ENCODE measurements at places on chromosomes 6 and 20. TPM values are rescaled to one million over a fixed set of nuclear protein-coding genes. Genes with fewer than 3 reads are reported as not detected.
A peak's percentile ranks its signal among the peaks of the same experiment; 100 is the strongest.

DNA sequence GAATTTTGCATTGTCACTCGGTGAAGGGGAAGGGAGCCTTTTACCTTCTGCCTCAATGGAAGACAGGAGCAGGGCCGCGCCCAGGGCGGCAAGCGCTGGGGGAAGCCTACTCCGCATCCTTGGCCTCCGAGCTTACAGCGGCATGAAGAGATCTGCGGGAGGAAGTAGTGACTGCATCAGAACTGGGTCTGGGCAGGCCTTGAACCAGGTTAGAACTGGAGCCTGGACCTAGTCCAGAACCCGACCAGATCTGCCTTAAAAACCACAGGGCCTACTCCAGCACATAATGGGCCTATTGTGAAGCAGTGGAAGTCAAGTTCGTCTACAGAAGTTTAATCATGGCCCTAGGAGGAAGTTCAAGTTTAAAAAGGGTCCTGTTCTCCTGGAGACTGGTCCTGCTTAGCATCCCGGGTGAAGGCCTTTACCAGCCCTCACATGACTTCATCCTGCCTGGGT, 3.1 kb downstream of the COL12A1 start:
- no peaks in the 10 kb centered on the region for H3K36me3 ChIP-seq
- H3K27ac ChIP-seq = no peak overlapping the region
- H3K27me3 ChIP-seq = peaks cover 62% of the 10 kb centered on the region
- peaks cover 47% of the 10 kb centered on the region for H3K4me1 ChIP-seq
- H3K4me3 ChIP-seq = peak overlapping the region; percentile 26

- no peaks in the 10 kb centered on the region for H3K4me1 ChIP-seq
- peaks cover 67% of the 10 kb centered on the region for H3K27me3 ChIP-seq
- no peaks in the 10 kb centered on the region for H3K36me3 ChIP-seq
Observed at GRCh38 chr20:2693286-2694007, 867 bp downstream of the EBF4 start.

GRCh38 chr6:10964684-10965083, 77.8 kb downstream of the SYCP2L start:
- H3K4me3 ChIP-seq = no peak overlapping the region
- H3K4me1 ChIP-seq = no peaks in the 10 kb centered on the region
- no peaks in the 10 kb centered on the region for H3K36me3 ChIP-seq

- H3K27me3 ChIP-seq = no peaks in the 10 kb centered on the region
- no peaks in the 10 kb centered on the region for H3K4me1 ChIP-seq
- no peak overlapping the region for H3K4me3 ChIP-seq
- H3K36me3 ChIP-seq = no peaks in the 10 kb centered on the region
Observed at GRCh38 chr6:129795261-129795660, 65.9 kb downstream of the TMEM244 start.

- no peaks in the 10 kb centered on the region for H3K36me3 ChIP-seq
- no peak overlapping the region for H3K4me3 ChIP-seq
- H3K27me3 ChIP-seq = no peaks in the 10 kb centered on the region
- no peak overlapping the region for H3K27ac ChIP-seq
- H3K4me1 ChIP-seq = no peaks in the 10 kb centered on the region
Observed at GRCh38 chr6:148464319-148465010, 121.8 kb downstream of the SASH1 start.

- H3K4me3 ChIP-seq = no peak overlapping the region
Observed at GRCh38 chr6:85887461-85887860, 244.8 kb upstream of the SYNCRIP start.

- no peak for DNase-seq
- no peak overlapping the region for H3K4me3 ChIP-seq
- no peaks in the 10 kb centered on the region for H3K27me3 ChIP-seq
- H3K27ac ChIP-seq = no peak overlapping the region
- no peaks in the 10 kb centered on the region for H3K36me3 ChIP-seq
Observed at GRCh38 chr6:161815965-161816364, 542.1 kb upstream of the AGPAT4 start.

DNA sequence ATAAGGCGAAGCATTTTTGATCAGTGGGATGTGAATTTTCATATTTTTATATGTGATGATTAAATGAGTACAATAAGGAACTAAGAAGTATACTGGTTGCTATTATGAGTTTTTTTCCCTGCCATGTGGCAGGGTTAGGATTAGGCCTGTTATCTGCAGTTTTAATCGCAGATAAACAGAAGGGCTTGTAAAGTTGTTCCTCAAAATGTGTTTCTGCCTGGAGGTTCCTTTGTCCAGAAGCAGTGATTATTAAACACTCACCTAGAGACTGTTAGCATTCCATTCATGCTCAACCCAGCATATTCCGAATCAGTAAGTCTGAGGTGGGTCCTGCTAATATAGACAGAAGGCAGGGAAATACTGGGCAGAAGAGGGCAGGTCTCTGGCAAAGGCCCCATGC, 316.0 kb downstream of the CLIC5 start:
- no peaks in the 10 kb centered on the region for H3K36me3 ChIP-seq
- no peaks in the 10 kb centered on the region for H3K27me3 ChIP-seq
- no peak for DNase-seq
- H3K27ac ChIP-seq = no peak overlapping the region
- H3K4me1 ChIP-seq = no peaks in the 10 kb centered on the region

DNA sequence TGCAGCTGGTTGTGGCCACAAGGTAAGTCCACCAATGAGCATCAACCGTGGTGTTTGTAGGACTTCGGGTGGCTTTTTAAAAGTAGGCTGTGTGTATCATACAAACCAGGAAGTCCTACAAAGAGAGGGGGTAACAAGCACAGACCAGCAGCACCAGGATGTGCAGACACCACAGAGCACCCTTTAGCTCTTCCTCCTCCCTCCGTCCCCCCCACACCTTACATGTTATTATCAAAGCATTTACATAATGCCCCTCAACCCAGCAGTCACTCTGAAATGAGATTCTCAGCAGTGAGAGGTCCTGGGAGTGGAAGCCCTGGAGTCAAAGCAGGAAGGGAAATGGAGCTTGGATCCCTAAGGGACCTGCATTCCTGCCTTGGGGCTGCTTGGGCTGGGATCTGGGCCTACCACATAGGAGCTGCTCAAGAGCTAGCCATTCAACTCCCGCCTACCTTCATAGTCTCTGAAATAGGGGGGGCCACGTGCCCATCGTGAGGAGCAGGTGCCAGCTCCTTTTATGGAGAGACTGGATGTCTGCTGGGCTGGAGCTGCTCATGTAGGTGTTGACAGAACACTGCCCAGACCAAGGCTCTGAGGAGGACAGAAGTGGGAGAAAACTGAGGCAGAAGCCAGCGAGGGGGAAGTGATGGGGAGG, 90.6 kb downstream of the PSMB1 start:
- no peak for DNase-seq
- no peaks in the 10 kb centered on the region for H3K27me3 ChIP-seq
- peaks cover 52% of the 10 kb centered on the region for H3K4me1 ChIP-seq

DNA sequence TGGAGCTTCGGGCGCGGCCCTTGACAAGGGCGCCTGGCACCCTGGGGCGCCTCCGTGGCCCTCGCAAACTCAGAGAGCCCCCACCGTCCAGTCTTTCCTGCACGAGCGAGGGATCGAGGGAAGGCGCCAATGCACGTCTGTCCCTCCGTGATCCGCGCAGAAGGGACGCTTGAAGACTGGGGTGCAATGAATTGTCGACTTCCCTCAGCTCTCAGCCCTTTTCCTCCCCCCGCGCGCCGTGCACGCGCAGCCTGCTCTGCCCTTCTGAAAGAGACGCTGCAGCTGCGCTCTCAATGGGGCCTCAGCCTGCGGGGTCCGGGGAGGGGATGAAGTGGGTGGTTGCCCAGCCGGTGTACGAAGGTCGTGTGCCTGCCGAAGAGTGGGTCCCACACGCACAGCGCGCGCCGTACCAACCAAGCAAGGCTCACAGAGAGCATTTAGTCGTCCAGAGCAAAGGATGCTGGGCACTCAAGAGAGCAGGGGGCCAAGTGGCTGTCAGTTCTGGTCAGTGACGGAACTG, 5.5 kb upstream of the SOX4 start:
- no peak overlapping the region for H3K27ac ChIP-seq
- no peaks in the 10 kb centered on the region for H3K36me3 ChIP-seq
- peak; percentile 23 for DNase-seq

DNA sequence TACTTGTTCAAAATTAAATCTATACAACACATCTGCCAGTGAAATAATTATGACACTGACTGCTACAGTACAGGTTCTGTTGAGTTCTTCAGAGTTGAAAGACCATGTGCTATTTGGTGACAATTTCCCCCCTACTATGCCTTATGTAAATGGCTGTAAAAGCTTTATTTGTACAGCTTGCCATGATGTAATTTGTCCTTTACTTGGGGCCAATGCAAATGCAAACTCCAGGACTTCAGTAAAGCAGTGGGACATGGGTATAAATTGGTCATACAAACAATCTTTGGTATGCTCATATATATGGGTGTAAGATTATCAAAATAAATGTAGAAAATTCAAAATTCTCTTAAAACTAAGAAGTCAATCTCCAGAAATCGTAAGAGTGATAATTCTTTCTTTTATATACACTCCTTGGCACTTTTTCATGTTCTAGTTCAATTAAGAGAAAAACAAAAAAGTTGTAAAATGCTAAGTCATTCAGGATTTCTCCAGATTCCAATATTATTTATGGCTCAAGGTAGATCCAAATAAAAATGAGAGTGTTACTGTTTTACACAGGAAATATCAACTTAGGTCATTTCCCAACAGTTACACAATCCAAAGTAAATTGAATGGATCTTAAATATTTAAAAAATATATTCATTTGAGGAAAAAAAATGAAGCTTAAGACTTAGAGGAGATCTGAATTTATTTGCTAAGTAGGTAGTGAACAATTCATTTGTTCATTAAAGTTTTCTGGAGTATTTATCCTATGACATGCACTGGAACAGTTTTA, 1310.5 kb upstream of the CITED2 start:
- no peaks in the 10 kb centered on the region for H3K4me1 ChIP-seq
- H3K36me3 ChIP-seq = no peaks in the 10 kb centered on the region
- no peak overlapping the region for H3K4me3 ChIP-seq
- H3K27ac ChIP-seq = no peak overlapping the region
- no peak for DNase-seq

- H3K36me3 ChIP-seq = no peaks in the 10 kb centered on the region
- peaks cover 2% of the 10 kb centered on the region for H3K27me3 ChIP-seq
- no peak for DNase-seq
- H3K27ac ChIP-seq = no peak overlapping the region
- peaks cover 8% of the 10 kb centered on the region for H3K4me1 ChIP-seq
Observed at GRCh38 chr20:60274717-60275116, 316.5 kb downstream of the CDH26 start.

- no peak overlapping the region for H3K4me3 ChIP-seq
- H3K4me1 ChIP-seq = peaks cover 38% of the 10 kb centered on the region
- no peaks in the 10 kb centered on the region for H3K27me3 ChIP-seq
- H3K36me3 ChIP-seq = no peaks in the 10 kb centered on the region
- no peak for DNase-seq
- peak overlapping the region; percentile 94 for H3K27ac ChIP-seq
Observed at GRCh38 chr6:158688860-158689259, 39.0 kb downstream of the SYTL3 start.

GRCh38 chr6:74756923-74757322, 448.9 kb downstream of the COL12A1 start:
- no peak overlapping the region for H3K4me3 ChIP-seq
- DNase-seq = no peak
- no peaks in the 10 kb centered on the region for H3K4me1 ChIP-seq
- no peaks in the 10 kb centered on the region for H3K27me3 ChIP-seq

GRCh38 chr6:53615633-53616449, 49.7 kb downstream of the KLHL31 start:
- H3K27ac ChIP-seq = no peak overlapping the region
- H3K4me3 ChIP-seq = no peak overlapping the region
- no peak for DNase-seq

DNA sequence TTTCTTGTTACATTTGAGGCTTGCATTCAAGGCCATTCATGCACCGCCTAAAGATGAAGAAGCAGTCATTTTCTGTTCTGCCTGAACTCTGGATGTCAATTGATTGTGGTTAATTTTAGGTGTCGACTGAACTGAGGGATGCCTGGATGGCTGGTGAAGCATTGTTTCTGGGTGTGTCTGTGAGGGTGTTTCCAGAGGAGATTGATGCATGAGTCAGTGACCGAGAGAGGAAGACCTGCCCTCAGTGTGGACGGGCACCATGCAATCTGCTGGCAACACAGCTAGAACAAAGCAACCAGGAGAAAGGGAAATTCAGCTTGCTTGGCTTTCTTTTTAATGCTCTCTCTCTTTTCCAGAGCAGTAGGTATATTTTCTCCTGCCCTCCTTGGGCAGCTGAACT, 164.1 kb upstream of the ECI2 start:
- H3K36me3 ChIP-seq = no peaks in the 10 kb centered on the region
- no peak overlapping the region for H3K4me3 ChIP-seq
- H3K27me3 ChIP-seq = no peaks in the 10 kb centered on the region
- no peak for DNase-seq
- H3K4me1 ChIP-seq = no peaks in the 10 kb centered on the region

- no peaks in the 10 kb centered on the region for H3K27me3 ChIP-seq
- no peaks in the 10 kb centered on the region for H3K4me1 ChIP-seq
- no peak overlapping the region for H3K27ac ChIP-seq
- no peak for DNase-seq
- H3K36me3 ChIP-seq = no peaks in the 10 kb centered on the region
Observed at GRCh38 chr6:23692184-23692583, 433.8 kb upstream of the NRSN1 start.

DNA sequence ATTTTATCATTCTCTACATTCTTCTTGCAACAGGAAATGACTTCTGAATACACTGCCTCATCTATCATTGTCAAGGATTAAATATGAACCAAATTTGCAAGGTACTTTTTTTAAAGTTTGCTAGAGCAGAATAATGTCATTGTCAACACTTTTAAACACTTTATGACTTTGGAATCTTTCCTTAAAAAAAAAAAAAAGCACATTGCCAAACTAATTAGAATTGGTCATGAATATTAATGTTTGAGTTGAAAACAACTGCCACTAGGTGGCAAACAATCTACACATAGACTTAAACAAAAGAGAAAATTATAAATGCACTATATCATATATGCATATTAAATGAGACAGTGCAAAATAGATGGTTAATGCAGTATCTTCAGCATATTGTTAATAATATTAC, 32.5 kb upstream of the TMEM244 start:
- no peak overlapping the region for H3K4me3 ChIP-seq
- no peak overlapping the region for H3K27ac ChIP-seq
- DNase-seq = no peak
- no peaks in the 10 kb centered on the region for H3K4me1 ChIP-seq

DNA sequence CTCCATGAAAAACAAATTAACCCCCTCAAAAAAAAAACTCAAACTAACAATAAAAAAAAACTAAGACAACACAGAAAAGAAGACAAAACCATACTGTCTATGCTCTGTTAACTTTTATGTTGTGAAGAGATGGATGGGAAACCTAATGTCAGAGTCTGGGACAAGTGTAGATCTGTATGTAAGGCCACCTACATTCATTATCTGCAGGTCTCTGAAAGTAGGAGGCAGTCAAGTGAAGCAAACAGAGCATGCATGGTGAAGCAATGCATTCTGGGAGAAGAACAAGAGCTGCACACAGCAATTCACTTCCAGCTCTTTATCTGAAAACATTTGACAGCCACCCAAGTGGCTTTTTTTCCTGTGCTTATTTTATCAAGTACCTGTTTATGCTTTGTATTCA, 452.0 kb downstream of the EPHA7 start:
- H3K36me3 ChIP-seq = no peaks in the 10 kb centered on the region
- no peak overlapping the region for H3K4me3 ChIP-seq
- DNase-seq = no peak
- no peaks in the 10 kb centered on the region for H3K27me3 ChIP-seq
- no peak overlapping the region for H3K27ac ChIP-seq

Gene MAS1
- not detected for total RNA-seq

Gene PPIL6
- 0.38 TPM for total RNA-seq

Gene GFOD1
- 3.2 TPM for total RNA-seq

Gene COL11A2
- total RNA-seq = 9.7 TPM

Gene CBLN4
- not detected for total RNA-seq

Gene ECT2L
- 0.06 TPM for total RNA-seq

Gene PPIL1
- total RNA-seq = 10.6 TPM

Gene FOXA2
- 0.13 TPM for total RNA-seq

Measured in T-cell (primary cell).